ENCODE measurements at places on chromosomes 11 and 22.
A peak's percentile ranks its signal among the peaks of the same experiment; 100 is the strongest.

DNA sequence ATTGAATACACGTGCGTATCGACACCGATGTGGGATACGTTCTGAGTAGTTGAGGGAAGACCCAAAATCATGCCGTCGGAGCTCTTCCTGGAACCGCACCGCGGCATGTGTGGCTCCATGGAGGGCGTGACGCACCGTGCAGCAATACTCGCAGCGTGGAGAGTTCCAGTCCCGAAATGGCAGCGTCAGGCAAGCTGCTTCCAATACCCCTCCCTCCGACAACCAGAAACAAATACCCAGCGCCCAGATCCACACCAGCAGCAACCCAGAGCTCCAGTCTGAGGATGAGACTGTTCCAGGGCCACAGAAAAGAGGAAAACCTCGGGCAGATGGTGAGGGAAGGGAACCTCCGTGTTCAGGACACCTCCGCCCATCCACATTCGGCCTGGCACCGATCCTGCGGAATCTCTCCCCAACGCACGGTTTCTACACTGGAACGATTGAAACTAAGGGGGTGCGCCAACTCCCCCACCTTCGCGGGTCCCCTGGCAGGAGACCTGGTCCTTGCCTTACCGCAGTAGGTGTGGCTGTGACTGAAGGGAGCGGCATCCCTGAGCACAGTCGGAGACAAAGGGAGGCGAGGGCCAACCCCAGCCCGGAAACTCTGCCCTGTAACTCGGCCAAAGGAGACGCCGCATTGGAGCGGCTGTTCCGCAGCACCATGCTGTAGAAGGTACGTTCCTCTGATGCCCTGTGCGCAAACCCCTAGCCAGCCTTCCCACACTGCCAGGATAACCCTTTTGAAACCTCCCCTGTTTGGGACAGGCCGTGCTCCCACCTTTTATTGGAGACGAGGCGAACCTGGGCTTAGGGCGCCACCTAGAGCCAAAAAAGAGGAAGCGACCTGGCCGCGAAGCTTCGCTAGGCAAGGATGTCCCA, 28.2 kb downstream of the DBX1 start:
- peak; percentile 12 for DNase-seq

GRCh38 chr11:123129920-123130319, 65.1 kb downstream of the CLMP start:
- DNase-seq = no peak

- DNase-seq = no peak
These were observed 87.2 kb upstream of the CADM1 start for GRCh38 chr11:115591380-115591779.

DNA sequence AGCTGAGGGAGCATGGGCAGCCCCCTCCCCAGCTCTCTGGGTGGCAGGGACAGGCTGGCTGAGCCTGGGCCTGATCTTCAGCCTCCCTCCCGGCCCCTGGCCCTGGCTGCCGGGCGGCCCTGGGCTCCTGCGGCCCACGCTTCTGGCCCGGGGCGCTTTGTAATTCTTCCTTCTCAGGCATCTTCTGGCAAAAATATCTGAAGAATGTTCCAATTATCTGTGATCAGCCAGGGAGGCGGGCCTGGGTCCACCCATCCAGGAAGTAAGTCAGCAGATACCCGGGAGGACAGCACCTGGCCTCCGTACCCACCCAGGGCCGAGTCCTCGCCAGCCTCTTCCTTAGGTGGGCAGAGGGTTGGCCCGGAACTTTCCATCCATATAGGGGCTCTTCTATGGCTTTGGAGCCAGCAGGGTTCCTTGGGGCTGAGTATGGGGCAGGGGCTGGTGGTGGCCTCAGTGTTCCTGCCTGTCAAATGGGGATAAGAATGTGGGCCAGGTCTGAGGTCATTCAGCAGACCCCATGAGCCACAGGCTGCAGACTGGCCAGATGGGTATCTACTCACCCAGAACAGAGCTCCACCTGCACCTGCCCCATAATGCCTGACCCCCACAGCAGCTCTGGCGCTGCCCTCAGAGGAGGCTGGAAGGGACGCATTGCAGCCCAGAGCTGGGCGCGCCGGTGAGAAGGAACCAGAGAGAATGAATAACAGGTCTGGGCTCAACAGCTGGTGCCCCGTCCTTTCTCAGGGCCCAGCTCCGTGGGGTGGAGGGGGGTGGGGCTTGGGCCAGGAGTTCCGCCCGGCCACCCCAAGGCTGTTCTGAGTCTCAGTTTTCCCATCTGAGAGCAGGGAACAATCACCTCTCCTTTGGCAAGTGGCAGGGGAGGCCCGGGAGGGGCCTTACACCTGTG, 16.2 kb downstream of the WNT7B start:
- no peak for DNase-seq

DNA sequence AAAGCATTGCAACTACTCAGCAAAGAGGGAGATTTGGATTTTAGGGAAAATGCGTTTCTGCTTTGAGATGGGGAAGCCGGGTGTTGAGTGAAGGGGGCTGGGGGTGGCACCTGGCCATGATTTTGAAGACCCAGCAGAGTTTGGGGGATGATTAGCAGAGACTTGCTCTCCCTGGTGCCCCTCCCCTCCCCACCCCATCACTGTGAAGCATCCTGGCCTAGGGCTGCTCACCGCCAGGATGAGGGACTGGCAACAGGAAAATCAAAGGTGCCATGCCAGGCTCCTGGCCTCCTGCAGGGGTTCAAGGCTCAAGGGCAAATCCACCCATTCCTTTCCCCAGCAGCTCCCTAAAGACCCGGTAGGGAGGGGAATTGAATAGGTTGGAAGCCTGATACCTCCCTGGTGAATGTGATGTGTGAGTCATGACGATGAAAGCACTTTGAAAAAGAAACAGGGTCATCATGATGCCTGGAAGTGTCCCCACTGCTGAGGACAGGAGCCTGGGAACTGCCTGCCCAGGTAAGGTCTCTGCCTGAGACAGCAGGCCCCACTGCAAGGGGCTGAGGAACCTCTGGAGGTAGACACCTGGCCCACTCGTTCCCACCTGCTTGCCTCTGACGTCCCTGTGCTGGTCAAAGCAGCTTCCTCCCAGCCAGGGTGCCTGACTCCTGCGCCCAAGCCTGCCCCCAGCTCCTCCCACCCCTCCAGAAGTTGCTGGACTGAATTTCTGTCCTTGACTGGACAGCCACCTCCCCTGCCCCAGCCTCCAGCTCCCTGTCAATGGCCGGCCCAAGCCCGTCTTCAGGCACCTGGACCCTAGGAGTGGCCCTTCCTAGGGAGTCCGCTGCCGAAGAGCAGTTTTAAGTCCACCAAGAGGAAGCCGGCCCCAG, 1.7 kb downstream of the CHST1 start:
- no peak for DNase-seq

DNA sequence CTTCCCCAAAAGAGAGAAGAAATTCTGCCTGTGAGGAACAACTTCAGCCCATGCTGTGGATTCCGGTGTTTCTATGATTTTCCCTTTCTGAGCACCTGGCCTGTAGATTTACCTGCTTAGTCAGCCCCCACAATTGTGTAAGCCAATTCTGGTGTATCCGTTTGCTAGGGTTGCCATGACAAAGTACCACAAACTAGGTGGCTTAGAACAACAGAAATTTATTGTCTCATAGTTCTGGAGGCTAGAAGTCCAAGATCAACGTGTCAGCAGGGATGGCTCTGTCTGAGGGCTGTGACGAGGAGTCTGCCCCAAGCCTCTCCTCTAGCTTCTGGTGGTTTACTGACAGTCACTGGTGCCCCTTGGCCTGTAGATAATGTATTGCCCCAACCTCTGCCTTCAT, 15.9 kb upstream of the CYB5R2 start:
- DNase-seq = no peak

- no peak for DNase-seq
These were observed 3.6 kb upstream of the MRGPRG start for GRCh38 chr11:3222003-3222855.

DNA sequence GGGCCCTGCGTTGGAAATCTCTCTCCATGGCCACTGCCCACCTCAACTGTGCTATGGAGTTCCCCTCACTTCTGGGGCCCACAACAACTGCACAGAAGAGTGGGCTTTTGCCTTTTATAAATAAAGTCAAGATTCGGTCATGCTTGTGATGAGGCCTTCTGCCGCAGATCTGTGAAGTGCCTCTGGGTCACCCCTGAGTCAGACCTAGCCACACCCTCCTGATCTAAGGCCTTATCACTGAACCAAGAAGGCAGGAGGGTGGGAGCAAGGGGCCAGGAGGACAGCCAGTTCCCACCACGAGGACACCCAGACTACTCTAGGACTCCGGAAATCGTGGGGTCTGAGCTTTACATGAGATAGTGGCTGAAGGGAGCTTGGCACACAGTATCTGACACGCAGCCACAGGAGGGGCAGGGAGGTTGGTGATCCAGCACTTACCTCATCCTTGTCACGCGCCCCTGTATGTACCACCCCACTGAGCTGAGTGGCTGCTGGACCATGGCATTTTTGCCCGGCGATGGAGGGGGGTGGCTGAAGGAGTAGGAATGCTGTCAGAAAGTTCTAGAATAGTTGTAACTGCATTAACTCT, 115.7 kb downstream of the ABTB2 start:
- no peak for DNase-seq

DNA sequence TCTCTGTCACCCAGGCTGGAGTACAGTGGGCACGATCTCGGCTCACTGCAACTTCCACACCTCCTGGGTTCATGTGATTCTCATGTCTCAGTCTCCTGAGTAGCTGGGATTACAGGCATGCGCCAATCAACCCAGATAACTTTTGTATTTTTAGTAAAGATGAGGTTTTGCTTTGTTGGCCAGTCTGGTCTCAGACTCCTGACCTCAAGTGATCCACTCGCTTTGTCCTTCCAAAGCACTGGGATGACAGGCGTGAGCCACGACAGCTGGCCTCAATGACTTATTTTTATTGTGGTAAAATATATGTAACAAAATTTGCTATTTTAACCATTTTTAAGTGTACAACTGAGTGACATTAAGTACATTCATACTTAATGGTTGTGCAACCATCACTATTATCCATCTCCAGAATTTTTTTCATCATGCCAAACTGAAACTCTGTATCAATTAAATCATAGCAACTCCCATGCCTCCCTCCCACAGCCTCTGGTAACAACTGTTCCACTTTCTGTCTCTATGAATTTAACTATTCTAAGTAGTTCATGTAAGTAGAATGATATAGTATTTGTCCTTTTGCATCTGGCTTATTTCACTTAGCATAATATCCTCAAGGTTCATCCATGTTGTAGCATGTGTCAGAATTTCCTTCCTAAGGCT, 50.7 kb upstream of the CWF19L2 start:
- DNase-seq = no peak

- peak; percentile 15 for DNase-seq
These were observed 23.5 kb downstream of the SPATA19 start for GRCh38 chr11:133821776-133822175.

Measured in NK-92 treated with Interleukin-12 subunit alpha and Interleukin-12 subunit beta, amount 100 ng/mL, for 24 hours (cell line).